ENCODE measurements at places on chromosomes 5 and 9.
A peak's percentile ranks its signal among the peaks of the same experiment; 100 is the strongest.

- no peak for DNase-seq
These were observed 133.6 kb upstream of the CDH6 start for GRCh38 chr5:31059889-31060288.

GRCh38 chr5:113387844-113388243 is 46.9 kb downstream of the TSSK1B start:
- no peak for DNase-seq

DNA sequence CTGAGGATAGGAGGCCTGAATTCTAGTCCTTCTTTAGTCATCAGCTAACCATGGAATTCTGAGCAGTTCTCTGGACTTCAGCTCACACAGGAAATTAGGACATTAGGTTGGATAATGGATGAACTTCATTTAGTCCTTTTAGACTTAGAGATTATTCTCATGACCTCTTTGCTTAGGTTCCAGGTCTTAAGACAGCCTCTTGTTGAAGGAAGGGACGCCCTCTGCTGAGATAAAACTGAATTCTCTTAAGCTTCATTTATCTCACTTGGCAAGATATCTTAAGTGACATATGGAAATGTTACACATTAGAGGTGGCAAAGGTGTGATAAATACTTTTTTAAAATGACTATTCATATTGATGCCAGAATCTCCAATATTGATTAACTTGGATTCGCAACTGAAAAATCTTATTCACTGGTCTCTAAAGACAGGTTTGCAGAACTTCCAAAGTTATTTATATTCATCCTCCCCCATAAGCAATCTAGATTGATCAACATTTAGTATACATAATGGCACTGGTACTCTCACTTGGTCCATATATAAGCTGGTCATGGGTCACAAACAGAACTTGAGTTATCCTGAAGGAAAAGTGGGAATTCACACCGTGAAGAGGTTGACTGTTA is 16.9 kb upstream of the ZNF366 start:
- DNase-seq, result no peak

- no peak for DNase-seq
These were observed 707 bp downstream of the GTF3C5 start for GRCh38 chr9:133031496-133031911.

DNA sequence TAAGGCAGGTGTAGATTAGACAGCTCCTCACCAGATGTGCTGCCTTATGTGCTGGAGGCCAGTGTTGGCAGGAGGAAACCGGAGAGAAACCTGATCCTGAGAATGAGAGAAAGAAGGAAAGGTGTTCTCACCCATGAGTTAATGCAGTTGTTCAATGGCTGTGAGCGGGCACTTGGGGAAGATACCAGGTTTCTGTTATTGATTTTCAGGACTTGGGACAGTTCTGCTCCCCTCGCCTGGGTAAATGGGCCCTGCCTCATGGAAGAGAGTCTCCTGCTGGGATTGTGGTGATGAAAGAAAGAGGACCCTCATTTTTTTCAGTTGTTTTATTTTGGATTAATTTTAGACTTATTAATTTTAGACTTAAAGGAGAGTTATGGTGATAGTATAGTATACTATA is 59.5 kb downstream of the EGFLAM start:
- DNase-seq, result no peak

- DNase-seq, result no peak
These were observed 49.5 kb upstream of the RORB start for GRCh38 chr9:74447451-74448193.

DNA sequence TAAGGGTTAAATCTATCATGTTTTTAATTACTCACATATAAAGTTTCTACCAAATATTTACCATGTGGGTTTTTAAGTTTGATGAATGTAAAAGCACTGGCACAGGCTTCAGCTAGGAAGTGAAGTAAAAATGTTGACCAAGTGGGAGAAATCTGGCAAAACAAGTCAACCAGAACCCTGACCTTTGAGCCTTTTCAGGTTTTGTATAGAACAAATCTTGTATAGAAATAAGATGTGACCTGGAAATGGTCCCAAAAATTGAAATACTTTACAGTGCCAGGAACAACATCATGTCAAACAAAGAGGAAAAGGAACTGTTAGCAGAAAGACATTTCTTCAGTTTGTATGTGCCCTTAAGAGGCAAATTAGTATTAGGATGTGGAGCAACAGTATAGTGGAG is 137.6 kb downstream of the CCDC192 start:
- no peak for DNase-seq

- DNase-seq, result no peak
These were observed 61.7 kb downstream of the OTULIN start for GRCh38 chr5:14726066-14726838.

DNA sequence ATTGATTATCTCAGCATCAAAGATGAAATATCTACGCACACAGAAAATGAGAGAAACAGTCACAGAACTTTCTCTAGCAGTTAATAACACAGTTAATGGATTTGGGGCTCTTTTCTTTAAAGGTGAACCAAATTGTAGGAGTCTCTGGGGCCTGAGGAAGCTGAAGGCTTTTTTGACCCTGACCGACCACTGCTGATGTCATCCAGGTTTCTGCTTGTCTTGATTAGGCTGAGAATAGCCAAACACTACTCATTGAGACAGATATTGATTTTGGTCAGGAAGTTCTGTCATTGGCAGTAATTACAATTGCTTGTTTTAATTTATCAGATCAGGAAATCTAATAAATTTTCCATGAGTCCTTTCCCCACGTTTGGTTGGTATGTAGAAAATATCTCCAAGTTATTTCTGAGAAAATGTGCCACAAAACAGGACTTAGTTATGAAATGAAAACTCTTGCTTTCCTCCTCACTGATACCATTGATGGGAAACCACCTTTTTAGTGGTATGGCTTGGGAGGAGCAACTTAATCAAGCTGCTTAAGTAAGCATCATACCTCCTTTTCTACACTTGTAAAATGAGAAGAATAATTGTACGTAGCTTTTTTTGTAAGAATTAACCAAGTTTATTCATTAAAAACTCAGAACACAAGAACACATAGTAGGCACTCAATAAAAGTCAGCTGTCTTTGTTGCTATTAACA is 19.7 kb downstream of the CARTPT start:
- no peak for DNase-seq

DNA sequence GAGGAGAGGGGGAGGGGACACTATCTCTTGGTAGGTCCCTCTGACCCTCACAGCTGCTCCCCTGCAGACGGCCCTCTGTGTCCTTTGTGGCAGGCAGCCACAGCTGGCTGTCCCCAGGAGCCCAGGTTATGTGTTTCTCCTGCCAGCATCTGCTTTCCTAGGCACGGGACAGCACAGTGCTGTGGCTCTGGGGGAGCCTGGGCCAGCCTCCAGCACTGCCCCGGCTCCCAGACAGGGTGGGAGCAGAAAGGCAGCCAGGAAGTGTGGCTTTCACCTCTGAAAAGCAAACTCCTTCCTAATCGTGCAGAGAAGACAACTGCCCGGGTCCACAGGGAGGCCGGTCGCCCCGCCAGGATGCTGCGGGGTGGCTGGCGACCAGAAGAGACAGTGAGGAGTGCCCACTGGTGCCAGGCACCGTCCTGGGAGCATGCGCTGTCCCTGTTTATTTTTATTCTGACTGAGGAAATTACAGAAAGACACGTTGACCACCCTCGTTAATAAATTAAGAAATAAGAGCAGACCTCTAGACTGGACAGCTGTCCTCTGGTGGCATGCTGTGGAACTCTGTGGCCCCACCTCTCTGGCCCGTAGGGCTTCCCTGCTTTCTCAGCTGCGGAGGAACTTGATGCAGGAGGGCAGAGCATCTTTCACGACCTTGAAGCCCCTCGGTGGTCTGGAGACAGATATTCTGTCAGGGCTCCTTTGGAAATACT is 240.3 kb downstream of the FANCC start:
- no peak for DNase-seq

DNA sequence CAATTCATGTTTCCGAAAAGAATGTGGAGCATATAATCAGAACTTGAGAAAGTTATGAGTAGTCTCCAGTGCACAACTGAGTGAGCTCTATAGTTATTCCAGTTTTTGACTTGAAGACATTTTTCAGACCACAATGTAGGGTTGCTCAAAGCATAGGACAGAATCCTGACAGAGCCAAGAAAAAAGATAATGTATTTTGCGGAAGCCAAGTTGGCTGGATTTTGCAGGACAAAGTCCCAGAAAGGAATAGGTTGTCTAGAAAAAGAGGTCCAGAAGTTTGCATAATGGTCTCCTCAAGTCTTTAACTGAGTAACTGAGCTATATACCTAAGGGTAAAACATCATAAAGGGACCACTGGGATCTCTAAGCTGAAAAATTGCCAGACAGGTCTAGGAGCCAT is 1028.0 kb downstream of the TAF11L14 start:
- no peak for DNase-seq

GRCh38 chr9:99430301-99430700 is 208.2 kb downstream of the SEC61B start:
- DNase-seq, result no peak

DNA sequence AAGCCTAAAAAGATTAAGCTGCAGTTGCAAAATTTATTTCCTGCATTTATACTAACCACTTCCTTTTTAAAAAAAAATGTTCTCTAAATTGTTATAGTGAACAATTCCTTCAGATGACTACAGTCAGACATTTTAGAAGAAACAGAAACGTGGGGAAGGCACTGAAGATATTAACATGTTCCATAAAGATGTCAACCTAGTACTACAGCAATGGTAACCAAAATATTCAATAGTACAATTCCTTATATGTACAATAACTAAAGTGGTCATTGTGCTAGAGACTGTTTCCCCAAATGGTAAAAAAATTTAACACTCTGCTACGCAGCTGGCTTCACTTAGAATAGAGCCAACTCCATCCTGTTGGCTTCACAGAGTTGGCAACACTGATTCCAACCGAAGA is 97.7 kb downstream of the FNBP1 start:
- no peak for DNase-seq

GRCh38 chr9:81665322-81665871 is 23.9 kb downstream of the TLE1 start:
- no peak for DNase-seq

- no peak for DNase-seq
These were observed 30.4 kb downstream of the COL15A1 start for GRCh38 chr9:98974106-98974505.

DNA sequence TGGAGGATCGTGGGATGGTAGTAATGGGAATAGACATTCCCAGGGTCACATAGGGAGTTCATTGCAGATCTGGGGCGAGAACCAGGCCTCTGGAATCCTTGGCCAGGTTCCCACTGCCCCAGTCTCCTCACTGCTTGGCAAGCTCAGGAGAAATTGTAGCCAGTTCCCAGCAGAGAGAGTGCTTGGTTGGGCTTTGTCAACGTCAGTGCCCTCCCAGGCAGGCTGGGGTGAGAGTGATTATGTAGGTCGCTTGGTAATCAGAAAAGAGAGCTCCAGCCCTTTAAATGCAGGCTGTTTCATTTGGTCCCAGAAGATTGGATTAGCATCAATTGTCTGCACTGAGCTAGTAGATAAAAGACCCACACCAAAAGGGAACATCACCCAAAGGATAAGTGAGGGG is 51.8 kb upstream of the GALNT10 start:
- no peak for DNase-seq

DNA sequence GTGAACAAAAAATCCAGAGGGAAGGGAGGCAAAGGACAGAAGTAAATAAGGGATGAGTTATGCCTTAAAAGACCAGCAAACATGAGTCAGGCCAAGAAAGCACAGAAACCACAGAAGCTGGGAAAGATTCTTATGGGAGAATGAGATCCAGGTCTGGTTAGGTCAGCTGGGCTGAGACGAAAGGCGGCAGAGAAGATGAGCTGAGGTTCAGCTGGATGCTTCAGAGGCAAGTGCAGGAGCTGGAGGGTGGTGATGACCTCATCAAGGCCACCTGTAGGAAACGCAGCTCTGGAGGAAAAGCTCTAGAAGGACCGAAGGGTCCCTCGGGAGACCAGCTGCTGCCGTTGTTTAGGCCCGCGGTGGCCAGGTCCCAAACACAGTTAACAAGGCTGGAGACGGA is 152.0 kb downstream of the MYO10 start:
- no peak for DNase-seq

GRCh38 chr9:38286766-38287165 is 105.7 kb upstream of the ALDH1B1 start:
- no peak for DNase-seq

DNA sequence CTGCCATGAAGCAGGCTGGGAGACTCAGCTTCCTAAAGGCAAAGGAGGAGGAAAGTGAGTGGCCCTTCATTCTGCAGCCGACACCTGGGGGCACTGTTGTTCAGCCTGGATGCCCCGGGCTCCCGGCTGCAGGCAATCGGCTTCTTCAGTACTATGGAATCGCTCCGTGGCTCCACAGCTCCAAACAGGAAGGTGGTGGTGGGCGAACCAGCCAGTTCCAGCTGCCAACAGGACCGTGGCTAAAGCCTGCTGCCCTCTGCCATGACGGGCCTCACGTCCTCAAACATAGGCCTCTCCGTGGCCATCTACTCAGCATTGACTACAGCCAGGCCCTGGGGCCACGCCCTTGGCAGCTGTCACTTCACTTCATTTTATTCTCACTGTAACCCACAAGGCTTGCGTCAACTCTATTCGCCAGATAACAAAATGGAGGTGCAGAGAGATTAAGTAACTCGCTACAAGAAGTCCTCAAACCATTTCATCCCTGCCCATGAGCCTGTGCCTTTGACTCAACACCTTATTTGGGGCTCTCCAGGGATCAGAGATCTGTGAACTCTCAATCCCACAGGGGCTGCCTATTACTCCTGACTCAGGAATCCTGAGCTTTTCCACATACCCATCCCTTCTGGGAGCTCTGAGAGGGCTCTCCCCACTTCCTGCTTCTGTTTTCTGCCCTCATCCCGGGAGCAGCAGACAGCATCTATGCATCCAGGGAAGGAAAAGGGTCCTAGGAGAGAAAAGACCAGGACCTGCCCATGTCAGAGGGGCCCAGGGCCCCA is 38.0 kb downstream of the PAX5 start:
- peak; percentile 46 for DNase-seq

- DNase-seq, result no peak
These were observed 35.0 kb downstream of the MTX3 start for GRCh38 chr5:79955941-79956670.

DNA sequence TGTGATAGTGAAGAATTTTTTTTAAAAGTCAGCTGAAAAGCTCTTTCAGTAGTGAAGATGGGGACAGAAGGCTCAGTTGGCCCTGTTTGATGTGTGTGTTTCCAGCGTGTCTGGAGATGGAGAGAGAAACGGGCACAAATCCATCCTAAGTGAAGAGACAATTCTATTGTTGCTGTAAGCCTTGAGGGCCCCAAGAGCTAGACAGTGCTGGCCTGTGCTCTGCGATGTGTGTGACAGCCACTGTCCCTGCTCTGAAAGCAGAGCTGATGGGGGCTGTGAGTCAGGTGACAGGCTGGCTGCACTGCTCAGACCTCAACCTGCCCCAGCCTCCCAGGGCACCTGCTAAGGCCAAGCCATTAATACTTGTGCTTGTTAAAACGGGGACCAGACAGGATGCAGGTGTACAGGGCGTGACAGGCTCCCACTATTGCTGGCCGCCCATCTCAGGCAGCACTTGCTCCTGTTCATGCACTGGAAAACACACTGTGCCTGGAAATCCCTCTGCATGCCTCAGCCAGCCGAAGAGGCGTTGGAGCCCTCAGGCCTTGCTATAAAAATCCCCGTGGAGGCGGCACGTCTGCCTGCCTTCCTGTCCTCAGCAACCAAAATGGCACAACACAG is 44.6 kb upstream of the SEMA4D start:
- DNase-seq, result peak; percentile 51

GRCh38 chr5:38447056-38447455 is 109.4 kb downstream of the LIFR start:
- DNase-seq, result no peak
